Stimulated activated CD8-positive, alpha-beta memory T cell treated with anti-CD3 and anti-CD28 coated beads, Interleukin-15, amount 100 ng/mL, for 24 hours (primary cell): ENCODE measurements at places on chromosomes 7 and 10.

- DNase-seq: no peak
These were observed 53.9 kb upstream of the IL6 start for GRCh38 chr7:22672846-22673680.

GRCh38 chr7:3575753-3576531, 274.9 kb downstream of the SDK1 start:
- DNase-seq: no peak

- peak; percentile 74 for DNase-seq
These were observed at the start of gene CFAP69 for GRCh38 chr7:90244909-90245851. Gene CFAP69 (plus strand): TSS chr7:90245174. CDS start chr7:90245425, 251 bp downstream.

- DNase-seq: no peak
These were observed 159.8 kb downstream of the MAGI2 start for GRCh38 chr7:79293655-79294142.

- no peak for DNase-seq
These were observed 107.4 kb downstream of the FAM204A start for GRCh38 chr10:118234683-118235082.

GRCh38 chr7:116630357-116630756, 41.6 kb upstream of the MET start:
- DNase-seq: no peak

- DNase-seq: no peak
These were observed 24.1 kb upstream of the PNLIP start for GRCh38 chr10:116521424-116522290.

DNA sequence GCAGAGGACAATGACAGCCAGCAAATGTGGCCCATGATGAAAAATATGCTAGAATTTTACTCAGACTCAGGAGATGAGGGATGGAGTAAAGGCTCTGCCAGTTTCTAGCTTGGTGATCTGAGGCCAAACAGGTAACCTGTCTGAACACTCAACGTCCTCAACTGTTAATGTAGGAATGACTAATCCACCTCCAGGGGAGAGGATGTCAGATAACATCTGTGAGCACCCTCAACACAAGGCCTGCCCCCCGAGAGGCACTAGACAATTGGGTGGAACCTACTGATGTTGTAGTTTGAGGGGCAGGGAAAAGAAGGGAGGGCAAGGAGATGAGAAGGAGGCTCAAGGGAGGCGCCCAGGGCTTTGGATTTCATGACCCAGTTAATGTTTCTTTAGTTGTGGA, 445.1 kb downstream of the PLXNA4 start:
- DNase-seq: no peak

GRCh38 chr10:92662848-92663247, 26.9 kb upstream of the HHEX start:
- no peak for DNase-seq

- no peak for DNase-seq
These were observed 9.3 kb downstream of the CAMK2G start for GRCh38 chr10:73865107-73865458.

GRCh38 chr10:8360365-8360764, 305.9 kb downstream of the GATA3 start:
- no peak for DNase-seq

DNA sequence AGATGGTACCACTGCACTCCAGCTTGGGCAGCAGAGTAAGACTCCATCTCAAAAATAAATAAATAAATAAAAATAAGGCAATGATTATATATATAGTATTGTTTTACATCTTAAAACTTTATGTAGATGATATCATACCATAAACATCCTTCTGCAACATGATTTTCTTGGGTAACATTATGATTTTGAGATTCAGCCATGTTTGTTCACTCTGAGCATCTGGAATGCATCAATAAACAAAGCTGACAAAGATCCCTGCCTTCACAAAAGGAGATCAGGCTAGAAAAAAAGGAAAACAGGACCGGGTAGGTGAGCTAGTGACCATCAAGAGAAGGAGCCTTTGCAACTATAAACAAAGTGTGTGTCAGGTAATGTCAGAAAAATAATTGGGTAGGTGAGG, 31.9 kb upstream of the KAT6B start:
- no peak for DNase-seq

DNA sequence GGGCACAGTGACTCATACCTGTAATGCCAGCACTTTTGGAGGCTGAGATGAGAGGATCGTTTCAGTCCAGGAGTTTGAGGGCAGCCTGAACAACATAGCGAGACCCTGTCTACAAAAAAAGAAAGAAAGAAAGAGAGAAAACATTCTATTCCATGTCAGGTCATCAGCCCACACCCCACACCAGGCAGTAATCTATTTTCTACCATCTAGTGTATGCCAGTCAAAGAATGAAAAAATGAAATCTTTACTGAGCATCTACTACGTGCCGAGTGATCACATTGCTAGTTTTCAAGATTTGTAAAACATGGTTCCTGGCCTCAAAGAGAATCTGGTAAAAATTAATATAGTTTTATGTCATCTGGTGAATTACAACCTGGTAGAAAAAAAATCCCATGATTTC, 3.1 kb upstream of the EPHB4 start:
- DNase-seq: no peak

DNA sequence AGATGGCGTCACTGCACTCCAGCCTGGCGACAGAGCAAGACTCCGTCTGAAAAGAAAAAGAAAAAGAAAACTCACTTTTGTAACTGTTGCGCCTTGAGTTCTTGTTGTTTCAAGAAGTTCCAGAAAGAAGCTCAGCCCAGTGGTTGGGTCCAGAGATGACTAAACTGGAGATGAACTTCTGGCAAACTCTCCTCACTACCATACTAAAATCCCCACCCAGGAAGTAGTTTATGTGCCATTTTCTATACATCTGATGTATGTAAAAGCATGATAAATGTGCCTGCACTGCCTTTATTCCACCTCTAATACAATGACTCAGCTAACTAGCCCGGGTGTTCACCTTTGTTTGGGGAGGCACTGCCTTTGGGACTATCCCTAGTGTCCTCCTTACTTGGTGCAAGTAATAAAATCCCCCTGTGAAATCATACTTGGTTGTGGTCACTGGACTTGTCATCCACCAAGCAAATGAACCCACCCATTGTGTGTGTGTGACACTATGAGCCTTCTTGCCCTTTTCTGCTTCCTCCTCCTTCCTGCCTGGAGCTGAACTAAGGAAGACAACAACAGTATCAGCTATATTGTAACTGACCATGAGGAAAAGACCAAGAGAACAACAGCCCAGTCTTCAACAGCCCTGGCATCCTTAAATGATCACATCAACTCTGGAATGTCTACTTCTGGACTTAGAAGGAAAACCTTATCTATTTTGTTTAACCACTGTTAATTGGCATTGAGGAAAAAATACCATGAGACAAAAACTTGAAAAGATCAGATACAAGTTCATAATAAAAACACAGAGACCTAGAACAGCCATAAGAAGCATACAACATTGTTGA, 33.6 kb downstream of the JMJD1C start:
- DNase-seq: no peak

DNA sequence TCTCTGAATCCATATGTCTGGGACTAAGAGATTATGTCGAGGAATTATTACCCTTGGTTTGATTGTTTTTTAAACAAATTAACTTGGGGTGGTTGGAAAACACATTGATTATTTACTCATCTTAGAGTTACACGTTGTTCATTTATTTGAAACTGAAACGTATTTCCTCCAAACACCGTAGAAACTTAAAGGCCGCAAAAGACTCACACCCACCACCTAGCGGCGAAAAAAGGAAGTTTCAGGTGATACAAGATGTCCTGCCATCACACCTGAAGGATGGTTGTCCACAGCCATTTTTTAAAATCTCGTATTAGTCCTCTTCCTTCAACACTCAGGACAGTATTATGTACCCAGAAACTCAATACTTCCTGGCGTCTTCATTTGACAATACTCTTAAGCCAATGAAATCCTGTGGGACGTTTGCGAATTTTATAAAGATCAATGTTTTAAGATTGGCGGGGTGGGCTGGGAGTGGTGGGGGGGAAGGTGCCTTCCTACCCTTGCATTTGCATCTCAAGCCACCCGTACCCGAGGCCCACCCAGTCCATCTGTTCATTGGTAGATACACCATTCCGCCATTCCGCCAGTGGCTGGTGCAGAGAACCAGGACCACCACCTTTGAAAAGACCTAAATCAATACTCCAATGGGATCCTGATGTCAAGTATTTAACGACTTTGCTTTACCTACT, 1.4 kb upstream of the LCOR start:
- DNase-seq: peak; percentile 30

- DNase-seq: peak; percentile 20
These were observed 61.6 kb downstream of the GRK5 start for GRCh38 chr10:119268871-119269506.

DNA sequence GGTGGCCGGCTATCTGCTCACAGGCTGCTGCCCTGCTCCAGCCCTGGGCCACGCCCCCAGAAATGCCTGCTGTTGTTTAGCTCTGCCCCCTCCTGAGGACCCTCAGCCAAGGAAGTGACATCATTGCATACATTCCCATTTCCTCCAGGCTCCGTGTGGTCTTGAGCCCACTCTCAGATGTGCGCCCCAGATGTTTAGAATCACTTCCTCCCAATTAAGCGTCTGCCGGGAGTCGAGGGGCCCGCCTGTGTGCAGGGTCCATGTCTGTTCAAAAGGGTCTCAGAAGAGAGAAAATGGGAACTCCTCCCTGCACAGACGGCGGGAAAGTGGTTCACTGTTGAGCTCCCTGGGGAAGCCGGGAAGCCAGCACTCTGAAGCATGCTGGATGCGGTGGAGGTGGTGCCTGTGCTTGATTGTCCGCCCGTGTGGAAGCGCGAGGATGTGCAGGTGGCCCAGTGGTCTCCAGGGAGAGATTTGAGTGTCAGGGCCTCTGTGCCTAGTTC, 116.9 kb upstream of the PPIF start:
- DNase-seq: no peak

DNA sequence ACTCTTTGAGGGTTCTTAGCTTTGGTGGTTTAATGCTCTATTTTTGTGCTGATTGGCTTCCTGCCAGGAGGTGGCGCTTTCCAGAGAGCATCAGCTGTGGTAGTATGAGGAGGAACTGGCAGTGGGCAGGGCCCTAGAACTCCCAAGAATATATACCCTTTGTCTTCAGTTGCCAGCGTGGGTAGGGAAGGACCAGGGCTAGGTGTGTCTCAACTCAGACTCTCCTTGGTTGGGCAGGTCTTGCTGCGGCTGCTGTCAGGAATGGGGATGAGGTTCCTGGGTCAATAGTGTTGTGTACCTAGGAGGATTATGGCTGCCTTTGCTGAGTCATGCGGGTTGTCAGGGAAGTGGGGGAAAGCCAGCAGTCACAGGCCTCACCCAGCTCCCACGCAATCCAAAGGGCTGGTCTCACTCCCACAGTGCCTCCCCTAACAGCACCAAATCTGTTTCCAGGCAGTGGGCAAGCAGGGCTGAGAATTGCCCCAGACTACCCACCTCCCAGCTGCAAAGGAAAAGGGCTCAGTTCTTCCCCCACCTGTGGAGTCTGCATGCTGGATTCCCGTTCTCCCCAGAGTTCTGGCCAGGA, 191.5 kb downstream of the PHTF2 start:
- DNase-seq: no peak

- no peak for DNase-seq
These were observed 568.5 kb downstream of the CALN1 start for GRCh38 chr7:71843676-71844075.

- no peak for DNase-seq
These were observed 45.0 kb downstream of the TMEM106B start for GRCh38 chr7:12256090-12256489.

- no peak for DNase-seq
These were observed 255.3 kb downstream of the DNAJB9 start for GRCh38 chr7:108824840-108825580.

DNA sequence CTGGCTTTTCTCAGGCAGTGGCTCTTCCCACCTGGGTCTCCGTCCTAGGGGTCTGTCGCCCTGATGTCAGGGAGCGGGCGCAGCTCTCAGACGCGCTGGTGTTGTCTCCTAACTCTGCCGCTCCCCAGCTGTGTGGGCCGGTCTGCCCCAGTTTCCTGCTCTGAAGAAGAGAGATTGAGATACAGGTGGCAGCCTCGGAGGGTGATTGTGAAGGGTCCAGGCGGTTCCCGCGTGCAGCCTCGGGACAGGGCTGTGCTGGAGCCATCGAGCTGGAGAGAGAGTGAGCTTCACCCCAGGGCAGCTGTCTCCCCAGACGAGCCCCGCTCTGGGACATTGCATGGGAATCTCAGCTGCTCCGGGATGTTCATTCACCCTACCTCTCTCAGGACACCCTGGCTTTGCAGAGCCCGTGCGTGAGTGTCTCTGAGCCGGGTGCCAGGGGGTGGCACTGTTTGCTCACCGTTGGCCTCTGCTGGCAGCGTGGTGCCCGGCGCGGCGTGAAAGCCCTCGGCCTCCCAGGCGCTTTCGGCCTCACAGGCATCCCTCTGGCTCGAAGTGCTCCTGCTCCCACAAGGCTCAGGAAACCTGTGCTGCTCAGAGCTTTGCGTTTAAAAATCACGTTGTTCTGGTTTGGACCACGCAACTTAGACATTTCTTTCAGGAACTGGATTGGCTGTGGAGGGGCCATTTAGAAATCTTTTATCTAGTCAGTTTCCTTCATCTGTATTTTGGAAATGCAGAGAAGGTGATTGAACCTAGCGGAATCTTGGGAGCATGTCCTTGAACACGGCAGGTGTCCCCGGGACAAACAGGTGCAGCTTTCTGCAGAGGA, 33.8 kb upstream of the ZFAND2A start:
- no peak for DNase-seq

GRCh38 chr10:112507046-112507445, 60.0 kb downstream of the VTI1A start:
- DNase-seq: no peak

GRCh38 chr7:20747001-20747400, 39.7 kb downstream of the SP8 start:
- DNase-seq: no peak
